RWPE2 (cell line): ENCODE measurements at places on chromosomes 5 and 9.
A peak's percentile ranks its signal among the peaks of the same experiment; 100 is the strongest.

DNA sequence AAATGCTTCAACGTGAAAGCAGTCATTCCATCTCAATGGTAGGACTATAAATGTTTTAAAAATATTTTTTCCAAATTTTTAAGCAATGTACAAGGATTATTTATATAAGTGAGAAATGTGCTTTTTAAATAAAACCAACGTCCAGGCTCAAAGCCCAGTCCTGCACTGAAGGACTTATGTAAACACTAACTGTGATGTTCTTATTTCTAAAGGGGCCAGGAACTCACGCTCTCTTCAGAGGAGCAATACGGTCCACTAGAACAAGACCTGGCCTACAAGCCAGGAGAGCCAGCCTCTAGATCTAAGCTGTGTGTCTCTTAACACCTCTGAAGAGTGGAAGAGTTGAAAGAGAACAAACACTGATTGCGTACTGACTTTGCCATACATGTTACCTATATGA lies 12.1 kb downstream of the TTLL11 start:
- H3K36me3 ChIP-seq = no peaks in the 10 kb centered on the region
- H3K27me3 ChIP-seq = no peaks in the 10 kb centered on the region
- no peaks in the 10 kb centered on the region for H3K4me1 ChIP-seq
- no peak for DNase-seq
- H3K4me3 ChIP-seq = no peak overlapping the region
- no peak overlapping the region for H3K27ac ChIP-seq

GRCh38 chr5:96157077-96157780 lies 195.6 kb upstream of the ELL2 start:
- peaks cover 27% of the 10 kb centered on the region for H3K4me1 ChIP-seq
- H3K27me3 ChIP-seq = no peaks in the 10 kb centered on the region
- H3K27ac ChIP-seq = peak overlapping the region; percentile 82
- no peak overlapping the region for H3K4me3 ChIP-seq

- no peak for DNase-seq
- no peaks in the 10 kb centered on the region for H3K27me3 ChIP-seq
- no peak overlapping the region for H3K27ac ChIP-seq
- no peaks in the 10 kb centered on the region for H3K4me1 ChIP-seq
- no peaks in the 10 kb centered on the region for H3K36me3 ChIP-seq
Measured at GRCh38 chr9:90839183-90839728, 37.6 kb downstream of the SYK start.

DNA sequence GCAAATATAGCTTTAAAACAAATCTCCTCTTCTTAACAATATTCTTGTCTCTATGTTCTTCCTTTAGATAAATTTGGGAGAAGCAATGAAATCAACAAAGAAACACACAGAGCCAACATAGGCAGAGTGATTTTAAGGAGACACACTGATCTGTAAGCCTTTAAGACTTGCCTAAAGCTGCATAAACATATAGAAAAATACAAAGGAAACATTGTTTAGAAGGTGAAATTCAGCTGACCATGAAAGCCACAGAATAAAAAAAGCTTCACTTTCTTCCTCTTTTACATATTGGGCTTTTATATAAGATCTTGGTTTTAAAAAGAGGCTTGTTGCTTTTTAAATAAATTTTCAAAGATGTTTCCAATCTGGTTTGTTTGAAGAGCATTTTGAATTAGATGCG lies 1277.5 kb downstream of the EFNA5 start:
- no peak overlapping the region for H3K27ac ChIP-seq
- H3K36me3 ChIP-seq = no peaks in the 10 kb centered on the region
- no peaks in the 10 kb centered on the region for H3K27me3 ChIP-seq

DNA sequence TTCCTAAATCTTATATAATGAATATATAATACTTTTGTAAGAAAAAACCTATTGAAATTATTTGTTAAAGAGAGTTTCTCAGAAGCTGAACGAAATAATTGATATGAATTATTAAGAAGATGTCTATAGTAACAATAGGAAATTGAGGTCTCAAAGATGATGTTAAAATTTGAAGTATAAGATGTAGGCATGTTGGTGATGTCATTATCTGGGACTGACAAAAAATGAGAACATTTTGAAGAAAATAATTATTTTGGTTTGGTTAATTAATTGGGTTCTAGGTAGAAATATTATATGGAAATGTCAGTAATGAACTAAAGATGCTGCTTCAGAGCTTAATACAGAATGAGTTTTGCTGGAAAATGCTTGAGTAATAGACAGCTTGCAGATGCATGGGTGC lies 501.4 kb upstream of the ST8SIA4 start:
- H3K27me3 ChIP-seq = peaks cover 7% of the 10 kb centered on the region
- H3K27ac ChIP-seq = no peak overlapping the region
- H3K4me1 ChIP-seq = no peaks in the 10 kb centered on the region
- no peaks in the 10 kb centered on the region for H3K36me3 ChIP-seq

GRCh38 chr5:147404706-147405105 lies 105.2 kb downstream of the DPYSL3 start:
- no peaks in the 10 kb centered on the region for H3K27me3 ChIP-seq
- H3K36me3 ChIP-seq = no peaks in the 10 kb centered on the region
- H3K27ac ChIP-seq = peak overlapping the region; percentile 41
- peaks cover 10% of the 10 kb centered on the region for H3K4me1 ChIP-seq
- no peak overlapping the region for H3K4me3 ChIP-seq

GRCh38 chr9:92970467-92970923 lies 23.2 kb downstream of the FGD3 start:
- H3K4me1 ChIP-seq = no peaks in the 10 kb centered on the region
- no peaks in the 10 kb centered on the region for H3K27me3 ChIP-seq
- H3K36me3 ChIP-seq = no peaks in the 10 kb centered on the region
- H3K27ac ChIP-seq = no peak overlapping the region

DNA sequence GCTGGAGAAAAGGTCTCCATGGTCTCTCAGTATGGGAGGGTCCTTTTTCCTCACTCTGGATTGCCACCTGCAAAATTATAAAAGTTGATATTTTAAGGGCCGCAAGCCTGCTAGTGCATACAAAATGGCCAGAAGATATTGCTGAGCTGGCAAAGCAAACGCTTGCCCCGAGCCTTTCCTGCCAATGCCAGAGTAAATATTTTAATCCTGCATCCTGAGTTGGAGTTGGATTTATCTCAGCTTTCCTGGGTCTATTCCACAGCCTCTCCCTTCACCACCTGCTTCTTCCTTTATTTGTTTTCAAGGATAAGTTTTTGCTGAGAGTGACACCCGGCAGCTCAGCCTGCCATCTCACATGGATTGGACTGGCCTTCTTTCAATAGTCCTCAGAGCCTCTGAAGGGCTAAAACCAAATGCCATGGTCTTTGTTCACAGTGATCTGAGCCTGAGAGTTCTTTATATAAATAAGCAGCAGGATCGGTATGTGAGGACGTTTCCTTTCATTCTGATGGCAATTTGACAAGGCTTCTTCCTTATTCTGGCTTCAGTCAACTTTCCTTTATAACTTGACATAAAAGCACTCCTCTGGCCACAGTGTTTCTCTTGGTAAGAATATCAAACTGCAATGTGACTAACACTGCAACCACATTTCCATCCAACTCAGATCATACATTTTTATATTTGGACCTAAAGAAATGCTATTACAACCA lies 170.1 kb downstream of the ADAMTS12 start:
- no peaks in the 10 kb centered on the region for H3K27me3 ChIP-seq
- DNase-seq = no peak
- H3K4me1 ChIP-seq = no peaks in the 10 kb centered on the region

DNA sequence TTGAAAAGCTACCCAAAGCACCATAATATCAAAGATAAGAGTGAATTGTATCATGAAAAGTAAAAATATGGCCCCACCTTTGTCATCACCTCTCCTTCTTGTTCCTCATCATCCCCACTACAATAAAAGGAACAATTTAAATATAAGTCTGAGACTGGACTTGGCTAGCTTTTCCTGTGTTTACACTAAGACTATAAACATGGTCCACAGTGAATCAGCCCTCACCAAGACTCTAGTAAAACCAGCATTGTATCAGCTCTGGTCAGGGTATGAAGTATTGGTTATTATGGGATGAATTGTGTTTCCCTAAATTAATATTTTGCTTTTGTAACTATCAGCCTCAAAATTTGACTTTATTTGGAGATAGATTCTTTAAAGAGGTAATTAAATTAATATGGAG lies 105.4 kb downstream of the SLC25A46 start:
- peaks cover 10% of the 10 kb centered on the region for H3K4me1 ChIP-seq
- no peak overlapping the region for H3K4me3 ChIP-seq
- DNase-seq = no peak
- no peaks in the 10 kb centered on the region for H3K36me3 ChIP-seq

GRCh38 chr5:2705861-2706260 lies 45.6 kb downstream of the IRX2 start:
- peaks cover 3% of the 10 kb centered on the region for H3K27me3 ChIP-seq
- no peak overlapping the region for H3K4me3 ChIP-seq
- no peak for DNase-seq
- no peak overlapping the region for H3K27ac ChIP-seq
- no peaks in the 10 kb centered on the region for H3K4me1 ChIP-seq

- no peaks in the 10 kb centered on the region for H3K36me3 ChIP-seq
- H3K27ac ChIP-seq = no peak overlapping the region
- no peak overlapping the region for H3K4me3 ChIP-seq
- peaks cover 2% of the 10 kb centered on the region for H3K4me1 ChIP-seq
- no peak for DNase-seq
Measured at GRCh38 chr5:157366741-157367674, 93.0 kb upstream of the NIPAL4 start.

- H3K27me3 ChIP-seq = no peaks in the 10 kb centered on the region
- H3K27ac ChIP-seq = peak overlapping the region; percentile 54
- peak overlapping the region; percentile 90 for H3K4me3 ChIP-seq
- H3K36me3 ChIP-seq = peaks cover 56% of the 10 kb centered on the region
Measured at GRCh38 chr5:1800472-1801221, 560 bp upstream of the NDUFS6 start.

- no peaks in the 10 kb centered on the region for H3K27me3 ChIP-seq
- no peak overlapping the region for H3K27ac ChIP-seq
- H3K4me3 ChIP-seq = no peak overlapping the region
Measured at GRCh38 chr5:151318850-151319732, 15.5 kb upstream of the SLC36A3 start.

DNA sequence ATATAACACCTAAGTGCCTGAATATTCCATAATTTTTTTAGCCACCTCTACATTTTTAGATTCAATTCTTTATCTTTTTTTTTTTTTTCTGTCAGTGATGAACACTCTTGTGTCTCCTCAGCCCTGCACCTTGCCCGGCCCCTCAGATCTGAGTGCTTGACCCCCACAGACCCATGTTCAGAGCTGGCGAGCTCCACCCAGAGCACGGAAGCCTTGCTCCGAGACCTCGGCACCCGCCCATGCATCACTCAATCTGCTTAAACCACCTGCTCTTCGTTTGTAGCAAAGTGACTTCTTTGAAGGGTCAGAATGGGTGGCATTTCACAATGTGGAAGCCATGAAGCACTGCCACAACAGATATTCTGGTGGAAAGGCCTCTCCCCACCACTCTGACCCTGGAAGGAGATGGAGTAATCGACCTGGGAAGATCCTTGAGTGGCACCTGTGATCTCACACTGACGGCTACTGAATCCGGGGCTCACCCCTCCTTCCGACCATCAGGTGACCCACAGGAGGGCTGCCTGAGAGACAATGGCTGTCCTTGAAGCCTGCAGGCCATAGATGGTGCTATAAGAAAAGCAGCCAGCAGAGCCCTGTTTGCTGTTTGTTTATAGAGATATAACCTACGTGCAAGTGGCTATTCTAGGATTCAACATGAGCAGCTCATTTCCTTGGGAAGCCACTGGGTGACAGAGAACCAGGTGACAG lies 261.1 kb upstream of the IRX4 start:
- H3K27ac ChIP-seq = no peak overlapping the region
- no peaks in the 10 kb centered on the region for H3K4me1 ChIP-seq
- no peaks in the 10 kb centered on the region for H3K36me3 ChIP-seq
- DNase-seq = no peak
- H3K27me3 ChIP-seq = peaks cover 9% of the 10 kb centered on the region

GRCh38 chr9:97721396-97721795 lies 24.3 kb upstream of the XPA start:
- no peak overlapping the region for H3K4me3 ChIP-seq
- no peak for DNase-seq
- H3K4me1 ChIP-seq = peaks cover 4% of the 10 kb centered on the region
- no peak overlapping the region for H3K27ac ChIP-seq
- no peaks in the 10 kb centered on the region for H3K27me3 ChIP-seq

- no peak for DNase-seq
- no peaks in the 10 kb centered on the region for H3K36me3 ChIP-seq
- peaks cover 12% of the 10 kb centered on the region for H3K4me1 ChIP-seq
- H3K27me3 ChIP-seq = no peaks in the 10 kb centered on the region
- H3K4me3 ChIP-seq = peak overlapping the region; percentile 58
- no peak overlapping the region for H3K27ac ChIP-seq
Measured at GRCh38 chr5:149732324-149733128, 2.4 kb downstream of the PPARGC1B start.

DNA sequence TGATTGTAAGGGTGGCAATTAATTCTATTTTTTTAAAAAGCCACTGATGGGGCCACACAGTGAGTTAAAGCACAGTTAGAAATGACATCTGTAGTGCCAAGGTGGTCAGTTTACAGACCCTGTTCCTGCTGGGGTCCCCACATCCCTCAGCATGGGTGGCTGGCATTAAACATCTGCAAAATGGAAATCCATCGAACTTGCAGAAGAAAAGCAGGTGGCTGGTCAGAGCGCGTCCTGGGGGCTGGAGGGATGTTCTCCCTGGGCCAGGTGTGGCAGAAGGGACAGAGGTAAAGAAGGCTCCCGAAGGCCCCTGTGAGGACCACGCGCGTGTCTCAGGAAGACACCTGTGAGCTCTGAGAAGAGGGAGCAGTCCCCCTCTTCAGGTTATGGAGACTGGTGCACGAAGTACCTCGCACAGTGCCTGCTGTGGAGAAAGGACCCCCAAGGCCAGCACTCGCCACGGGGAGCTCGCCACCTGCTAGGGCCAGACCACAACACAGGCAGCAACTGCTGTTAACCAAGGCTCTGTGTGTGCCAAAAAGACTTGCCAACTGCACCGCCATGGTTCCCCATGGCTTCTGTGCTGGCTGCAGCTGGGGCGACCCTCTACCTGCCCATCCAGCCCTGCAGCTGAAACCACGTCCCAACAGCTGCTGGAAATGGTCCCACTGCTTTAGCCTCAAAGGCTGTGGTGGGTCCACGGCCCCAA lies 65.2 kb downstream of the RASGEF1C start:
- no peak overlapping the region for H3K27ac ChIP-seq
- H3K27me3 ChIP-seq = peaks cover 22% of the 10 kb centered on the region
- no peaks in the 10 kb centered on the region for H3K4me1 ChIP-seq
- no peaks in the 10 kb centered on the region for H3K36me3 ChIP-seq
- DNase-seq = no peak

DNA sequence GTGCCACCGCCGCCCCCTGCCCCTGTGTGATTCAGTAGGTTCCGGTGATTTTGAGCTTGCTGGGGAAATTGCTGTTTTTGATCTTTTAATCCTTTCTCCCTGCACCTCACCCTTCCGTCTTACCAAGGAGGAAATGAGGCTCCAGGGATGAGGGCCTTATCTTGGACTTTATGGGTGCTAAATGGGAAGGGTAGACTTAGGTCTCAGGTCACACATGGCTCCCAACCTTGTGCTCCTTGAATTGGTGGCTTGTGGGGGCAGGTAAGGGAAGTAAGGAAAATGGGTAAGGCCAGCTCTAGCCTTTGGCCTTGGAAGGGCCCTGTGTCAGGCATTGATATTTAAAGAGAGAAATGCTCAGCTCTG lies 1.9 kb downstream of the ERGIC1 start:
- H3K4me1 ChIP-seq = peaks cover 9% of the 10 kb centered on the region
- no peak for DNase-seq
- H3K4me3 ChIP-seq = no peak overlapping the region
- H3K27ac ChIP-seq = peak overlapping the region; percentile 66
- H3K27me3 ChIP-seq = no peaks in the 10 kb centered on the region
- H3K36me3 ChIP-seq = peaks cover 55% of the 10 kb centered on the region
